Cerebellar nuclear complex (tissue), 1 donor: ENCODE measurements at places on chromosomes 2 and 18.

GRCh38 chr18:11581286-11581685, 28.1 kb upstream of the SLC35G4 start:
- no peak for DNase-seq

DNA sequence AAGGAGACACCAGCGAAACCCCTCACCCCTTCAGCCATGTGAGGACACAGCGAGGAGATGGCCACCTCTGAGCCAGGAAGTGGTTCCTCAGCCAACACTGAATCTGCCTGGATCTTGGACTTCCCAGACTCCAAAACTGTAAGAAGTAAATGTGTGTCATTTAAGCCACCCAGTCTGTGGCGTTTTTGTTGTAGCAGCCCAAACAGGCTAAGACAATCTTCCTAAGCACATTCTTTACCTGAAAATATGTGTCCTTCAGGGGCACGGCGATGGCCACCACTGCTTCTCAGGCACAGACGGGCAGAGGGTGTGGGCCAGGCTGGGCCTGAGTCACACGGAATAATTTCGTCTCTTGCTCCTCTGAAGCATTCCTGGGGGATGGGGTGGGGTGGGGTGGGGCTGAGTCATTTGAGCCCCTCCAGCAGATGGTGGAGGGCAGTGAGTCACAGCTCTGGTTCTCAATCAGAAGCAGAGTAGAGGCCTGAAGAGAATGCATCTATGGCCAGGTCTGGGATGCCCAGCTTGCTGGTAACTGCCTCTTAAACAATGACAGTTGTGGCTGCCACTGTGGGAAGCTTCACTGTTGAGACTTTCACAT, 142.4 kb downstream of the CAPN13 start:
- DNase-seq: no peak

GRCh38 chr18:56843241-56843640, 192.1 kb downstream of the WDR7 start:
- no peak for DNase-seq

GRCh38 chr2:47010176-47010575, 94.6 kb upstream of the MCFD2 start:
- DNase-seq: no peak

GRCh38 chr2:119820275-119820674, 60.6 kb downstream of the PTPN4 start:
- no peak for DNase-seq

DNA sequence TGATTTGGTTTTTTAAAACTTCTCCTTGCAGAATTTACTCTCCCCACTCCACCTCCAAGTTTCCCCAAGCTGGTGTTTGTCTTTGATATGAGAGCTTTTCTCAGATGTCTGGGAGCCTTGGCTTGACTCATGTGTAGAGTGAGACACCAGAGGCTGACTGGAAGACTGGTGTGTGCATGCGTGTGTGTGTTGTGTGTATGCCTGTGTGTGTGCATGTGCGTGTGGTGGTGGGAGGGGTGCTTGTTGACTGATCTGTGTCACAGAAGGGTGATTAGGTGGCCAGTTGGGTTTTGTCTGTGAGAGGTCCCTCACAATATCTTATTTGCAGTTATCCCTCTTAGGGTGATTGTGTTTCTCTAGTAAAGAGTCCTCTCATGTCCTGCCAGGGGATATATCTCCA, 50.5 kb upstream of the HPCAL1 start:
- DNase-seq: no peak

DNA sequence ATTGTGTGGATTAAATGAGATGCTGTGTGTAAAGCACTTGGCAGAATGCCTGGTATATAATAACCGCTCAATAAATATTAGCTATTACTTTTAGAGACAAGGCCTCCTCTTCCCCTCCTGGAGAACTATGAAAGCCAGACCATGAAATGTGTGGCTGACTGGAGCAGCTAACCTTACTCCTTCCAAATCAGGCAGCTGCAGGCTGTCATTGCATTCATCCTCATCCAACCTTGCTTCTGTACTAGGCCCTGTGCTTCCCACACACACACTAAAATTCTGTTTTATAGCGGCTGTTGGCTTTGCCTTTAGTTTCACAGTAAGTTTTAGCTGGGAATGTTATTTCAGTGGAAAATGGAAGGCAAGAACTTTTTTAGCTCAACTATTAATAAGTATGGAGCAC, 10.2 kb upstream of the SP9 start:
- DNase-seq: no peak

DNA sequence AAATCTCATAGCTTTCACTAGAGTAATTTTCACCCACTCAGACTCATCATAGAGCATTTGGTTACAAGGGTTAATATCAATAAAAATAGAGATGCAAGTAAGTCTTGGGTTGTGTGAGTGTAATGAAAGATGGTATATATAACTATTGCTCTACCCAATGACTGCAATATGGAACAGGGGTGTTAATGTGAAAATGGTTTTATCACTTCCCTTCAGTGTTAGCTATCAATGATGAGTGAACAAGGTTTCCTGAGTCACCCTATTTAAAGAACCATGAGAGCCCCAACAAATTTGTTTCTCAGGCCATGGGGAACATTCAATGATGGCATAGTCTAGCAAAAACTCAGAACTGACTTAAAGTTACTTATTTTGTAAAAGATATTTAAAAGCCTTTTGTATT, 1133.6 kb upstream of the ZEB2 start:
- no peak for DNase-seq

DNA sequence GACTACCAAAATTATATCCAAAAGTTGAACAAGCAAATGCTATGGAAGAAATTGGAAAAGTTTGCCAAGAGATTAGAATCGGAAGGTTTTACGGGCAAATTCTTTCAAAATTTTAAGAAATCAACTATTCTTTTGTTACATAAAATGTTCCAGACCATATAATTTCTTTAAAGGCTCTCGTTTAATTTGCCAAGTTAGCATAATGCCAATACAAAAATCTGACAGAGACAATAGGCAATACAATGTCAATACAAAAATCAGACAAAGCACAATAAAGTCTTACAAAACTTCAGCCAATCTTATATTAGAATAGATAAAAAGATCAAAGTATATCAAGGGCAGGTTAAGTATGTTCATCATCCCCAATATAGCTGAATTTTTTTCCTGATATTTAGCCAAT, 224.2 kb downstream of the BCL11A start:
- DNase-seq: no peak

DNA sequence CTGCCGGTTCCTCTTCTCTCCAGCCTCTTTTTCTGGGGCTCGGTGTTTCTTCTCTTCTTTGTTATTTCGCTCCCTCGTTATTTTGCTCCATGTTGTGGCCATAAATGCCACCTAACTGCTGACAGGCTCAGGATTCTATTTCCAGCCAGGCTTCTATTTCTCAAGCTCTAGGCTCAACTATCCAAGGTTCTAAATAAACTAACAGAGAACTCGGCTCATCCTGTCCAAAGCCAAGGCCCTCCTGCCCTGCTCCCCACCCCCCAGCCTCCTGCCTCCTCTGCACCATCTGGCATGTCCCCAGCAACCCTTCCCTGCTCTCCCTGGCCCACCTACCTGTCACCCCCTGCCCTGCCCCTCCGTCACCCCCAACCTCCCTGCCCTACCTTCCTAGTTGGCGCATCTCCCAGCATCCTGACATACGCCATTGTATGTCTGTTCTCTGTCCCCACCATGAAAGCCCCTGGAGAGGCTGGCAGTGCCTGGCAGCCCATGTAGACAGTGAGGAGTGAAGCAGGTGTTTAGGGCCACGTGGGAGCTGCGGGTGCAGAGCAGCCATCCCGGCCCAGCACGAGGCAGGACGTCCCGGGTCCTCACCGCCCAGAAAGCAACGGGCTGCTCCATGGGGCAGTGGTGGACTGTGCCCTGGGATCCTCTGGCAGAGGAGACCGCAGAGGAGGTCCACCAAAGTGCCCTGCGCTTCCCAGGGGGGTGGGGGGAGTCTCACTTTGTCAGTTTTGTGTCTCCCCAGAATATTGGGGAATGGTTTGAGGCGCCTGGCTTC, 186.9 kb downstream of the TWIST2 start:
- no peak for DNase-seq

GRCh38 chr2:60633615-60634014, 80.2 kb upstream of the BCL11A start:
- DNase-seq: no peak

- DNase-seq: no peak
Observed at GRCh38 chr2:14751581-14751980, 119.1 kb downstream of the LRATD1 start.

DNA sequence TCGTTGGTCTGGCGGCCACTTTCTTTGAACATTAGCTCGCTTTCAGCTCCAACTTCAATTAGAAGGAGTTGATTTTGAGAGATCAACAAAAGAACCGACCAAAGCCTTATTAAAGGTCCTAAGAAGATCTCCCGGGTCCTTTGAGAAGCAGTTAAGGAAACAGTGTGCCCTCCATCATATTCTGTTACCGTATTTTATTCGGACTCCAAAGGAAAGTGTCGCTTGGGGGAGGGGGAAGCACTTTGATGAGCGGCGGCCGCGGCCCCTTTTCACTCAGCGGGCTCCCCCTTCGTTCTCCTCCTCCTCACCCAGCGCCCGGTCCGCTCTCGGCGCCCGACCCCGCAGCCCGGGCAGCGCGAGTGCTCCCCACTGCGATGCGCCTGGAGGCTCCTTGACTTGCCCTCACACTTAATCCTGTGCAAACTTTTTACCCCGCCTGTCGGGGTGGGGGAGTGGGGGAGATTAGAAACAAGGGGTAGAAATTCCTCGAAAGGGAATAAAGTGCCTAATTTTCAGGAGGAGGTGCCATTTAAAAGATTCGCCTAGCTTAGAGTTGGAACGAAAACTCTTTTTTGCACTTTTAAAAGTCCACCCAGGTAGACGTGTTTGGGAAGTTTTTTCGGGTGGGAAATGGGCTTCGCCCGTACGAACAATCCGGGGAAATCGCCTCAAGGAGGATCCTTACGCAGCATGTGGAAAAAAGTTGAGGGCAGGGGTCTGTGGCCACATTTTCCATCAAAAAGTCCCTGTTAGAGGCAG, 1.2 kb upstream of the OTX1 start:
- DNase-seq: no peak

GRCh38 chr2:45780541-45781463, 129.3 kb downstream of the PRKCE start:
- DNase-seq: no peak

DNA sequence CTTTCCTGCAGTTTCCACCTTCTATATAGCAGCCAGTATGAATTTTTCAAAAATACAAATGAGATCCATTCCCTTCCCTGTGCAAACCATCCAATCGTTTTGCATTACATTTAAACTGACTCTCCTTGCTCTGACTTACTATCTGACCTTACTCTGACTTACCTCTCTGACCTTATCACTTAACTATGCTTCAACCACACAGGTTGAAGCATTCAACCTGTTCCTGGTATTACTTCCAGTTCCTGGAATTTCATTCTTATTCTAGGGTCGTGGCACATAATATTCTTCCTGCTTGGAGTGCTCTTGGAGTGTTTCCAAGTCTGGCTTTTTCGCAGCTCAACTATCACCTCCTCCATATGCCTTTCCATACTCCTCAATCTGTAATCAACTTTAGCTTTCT, 850.6 kb upstream of the CHAC2 start:
- no peak for DNase-seq

DNA sequence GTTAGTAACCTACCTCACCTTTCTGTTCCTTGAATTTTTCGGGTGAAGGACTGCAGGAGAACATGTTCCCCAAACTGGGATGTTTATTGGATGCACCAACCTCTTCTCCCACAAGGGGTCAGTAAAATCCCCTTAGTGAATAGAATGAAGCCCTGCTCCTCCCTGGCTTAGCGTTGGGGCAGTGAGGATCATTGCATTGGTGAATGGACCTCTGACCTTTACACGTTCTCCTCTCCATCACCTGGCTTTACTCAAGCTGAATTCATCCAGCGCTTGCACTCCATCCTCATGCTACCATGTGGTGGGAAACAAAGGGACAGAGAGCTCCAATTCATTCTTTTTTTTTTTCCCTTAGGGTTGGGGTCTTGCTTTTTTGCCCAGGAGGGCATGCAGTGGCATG, 157.2 kb downstream of the MIB1 start:
- no peak for DNase-seq

DNA sequence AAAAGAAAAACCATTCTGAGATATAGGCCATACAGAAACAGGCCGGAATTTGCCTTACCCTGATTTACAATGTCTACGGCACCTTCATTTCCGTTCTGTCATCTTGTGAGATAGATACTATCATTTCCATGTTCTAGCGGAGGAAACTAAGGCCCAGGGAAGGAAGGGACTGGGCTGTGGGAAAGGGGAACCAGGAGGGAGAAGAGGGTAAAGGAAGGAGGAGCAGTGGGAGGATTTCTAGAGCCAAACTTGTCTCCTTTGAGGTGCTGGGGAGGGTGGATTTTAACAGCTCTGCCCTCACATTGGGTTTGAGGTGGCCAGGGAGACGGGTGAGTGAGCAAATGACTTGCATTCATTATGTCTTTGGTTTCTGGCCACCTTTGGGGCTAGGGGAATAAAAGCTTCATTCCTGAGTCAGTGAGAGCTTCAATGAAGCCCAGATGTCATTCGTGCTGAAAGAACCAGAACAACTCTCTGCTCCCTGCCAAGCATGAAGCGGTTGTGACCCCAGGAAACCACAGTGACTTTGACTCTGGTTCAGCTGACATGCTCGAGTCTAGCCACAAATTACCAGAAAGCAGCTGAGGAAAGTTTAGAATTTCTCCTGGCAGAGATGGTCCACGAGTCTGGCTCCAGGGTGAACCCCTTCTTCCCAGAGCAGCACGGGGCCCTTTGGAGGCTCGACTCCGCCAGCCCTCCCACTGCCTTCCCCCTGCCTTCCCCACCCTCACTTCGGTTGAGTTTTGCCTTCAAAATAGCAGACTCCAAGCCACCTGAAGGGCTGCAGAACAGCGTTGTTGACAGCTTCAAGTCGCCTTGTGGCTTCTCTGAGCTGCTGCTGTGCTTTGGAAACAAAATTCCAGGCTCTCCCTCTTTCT, 3.8 kb downstream of the ACTG2 start:
- no peak for DNase-seq
